Kidney (tissue), 22 donors: ENCODE measurements at places on chromosomes 6 and 20. TPM values are rescaled to one million over a fixed set of nuclear protein-coding genes. Genes with fewer than 3 reads are reported as not detected.

GRCh38 chr6:23559587-23560343 lies 566.2 kb upstream of the NRSN1 start:
- H3K4me3 ChIP-seq: peak overlapping the region; percentile 9
- H3K27me3 ChIP-seq: no peaks in the 10 kb centered on the region
- H3K4me1 ChIP-seq: no peaks in the 10 kb centered on the region
- DNase-seq: peak; percentile 78
- peak overlapping the region; percentile 45 for H3K27ac ChIP-seq
- H3K36me3 ChIP-seq: no peaks in the 10 kb centered on the region

GRCh38 chr6:155628306-155628705 lies 172.7 kb upstream of the NOX3 start:
- H3K27me3 ChIP-seq: no peaks in the 10 kb centered on the region
- H3K4me1 ChIP-seq: no peaks in the 10 kb centered on the region
- H3K4me3 ChIP-seq: no peak overlapping the region
- no peak overlapping the region for H3K27ac ChIP-seq

DNA sequence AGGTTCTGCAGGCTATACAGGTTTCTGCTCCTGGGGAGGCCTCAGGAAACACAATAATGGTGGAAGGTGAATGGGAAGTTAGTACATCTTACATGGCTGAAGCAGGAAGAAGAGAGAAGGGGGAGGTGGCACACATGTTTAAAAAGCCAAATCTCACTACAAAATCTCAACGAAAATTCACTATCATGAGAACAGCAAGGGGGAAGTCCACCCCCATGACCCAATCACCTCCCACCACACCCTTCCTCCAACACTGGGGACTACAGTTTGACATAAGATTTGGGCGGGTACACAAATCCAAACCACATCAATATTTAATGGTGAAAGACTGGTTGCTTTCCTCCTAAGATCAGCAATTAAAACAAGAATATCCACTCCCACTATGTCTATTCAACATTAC lies 13.8 kb upstream of the POLR1H start:
- no peaks in the 10 kb centered on the region for H3K36me3 ChIP-seq
- no peaks in the 10 kb centered on the region for H3K27me3 ChIP-seq
- H3K27ac ChIP-seq: no peak overlapping the region
- no peak for DNase-seq
- H3K4me3 ChIP-seq: no peak overlapping the region
- H3K4me1 ChIP-seq: no peaks in the 10 kb centered on the region

The TNNC2 gene
- total RNA-seq: not detected

DNA sequence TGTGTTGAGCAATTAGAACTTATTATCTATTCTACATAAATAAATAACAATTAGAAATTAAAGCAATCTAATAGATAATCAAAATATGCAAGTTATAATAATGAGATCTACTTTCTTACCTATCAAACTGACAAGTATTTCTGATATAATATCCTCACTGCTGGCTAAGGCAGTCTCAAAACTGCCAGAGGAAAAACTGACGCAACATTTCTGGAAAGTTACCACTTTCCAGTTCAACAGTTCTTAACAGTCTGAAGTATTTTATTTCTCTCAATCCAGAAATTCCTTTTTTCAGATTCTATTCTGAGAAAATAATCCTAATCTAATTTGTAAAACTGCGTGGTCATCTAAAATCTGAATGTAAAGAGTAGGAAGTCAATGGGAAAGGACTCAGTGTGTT lies 121.0 kb downstream of the TRDN start:
- H3K27me3 ChIP-seq: no peaks in the 10 kb centered on the region
- no peaks in the 10 kb centered on the region for H3K4me1 ChIP-seq
- no peak overlapping the region for H3K4me3 ChIP-seq
